ENCODE measurements at places on chromosomes 4 and X. TPM values are rescaled to one million over a fixed set of nuclear protein-coding genes. Genes with fewer than 3 reads are reported as not detected.
A peak's percentile ranks its signal among the peaks of the same experiment; 100 is the strongest.

- DNase-seq: peak; percentile 44
Observed at GRCh38 chr4:54063737-54064316, 578 bp downstream of the CHIC2 start.

DNA sequence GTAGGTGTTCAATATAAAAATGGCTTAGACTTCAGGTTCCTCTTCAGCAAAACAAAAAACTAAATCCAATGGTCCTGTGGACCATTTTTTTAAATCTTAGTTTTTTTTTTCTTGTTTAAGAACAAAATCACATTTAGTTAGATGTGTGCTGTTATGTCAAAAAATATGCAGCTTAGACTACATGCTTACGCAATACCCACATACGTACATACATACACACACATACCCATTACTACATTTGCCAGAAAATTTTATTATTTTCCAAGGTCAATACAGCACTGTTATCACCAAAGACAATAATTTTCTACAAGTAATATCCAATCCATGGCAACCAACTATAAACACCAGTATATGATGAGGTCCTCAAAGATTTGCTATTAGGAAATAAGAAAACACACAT is 144.1 kb downstream of the PDGFC start:
- DNase-seq: no peak

GRCh38 chr4:17577665-17578481 is 875 bp downstream of the LAP3 start:
- DNase-seq: peak; percentile 27

DNA sequence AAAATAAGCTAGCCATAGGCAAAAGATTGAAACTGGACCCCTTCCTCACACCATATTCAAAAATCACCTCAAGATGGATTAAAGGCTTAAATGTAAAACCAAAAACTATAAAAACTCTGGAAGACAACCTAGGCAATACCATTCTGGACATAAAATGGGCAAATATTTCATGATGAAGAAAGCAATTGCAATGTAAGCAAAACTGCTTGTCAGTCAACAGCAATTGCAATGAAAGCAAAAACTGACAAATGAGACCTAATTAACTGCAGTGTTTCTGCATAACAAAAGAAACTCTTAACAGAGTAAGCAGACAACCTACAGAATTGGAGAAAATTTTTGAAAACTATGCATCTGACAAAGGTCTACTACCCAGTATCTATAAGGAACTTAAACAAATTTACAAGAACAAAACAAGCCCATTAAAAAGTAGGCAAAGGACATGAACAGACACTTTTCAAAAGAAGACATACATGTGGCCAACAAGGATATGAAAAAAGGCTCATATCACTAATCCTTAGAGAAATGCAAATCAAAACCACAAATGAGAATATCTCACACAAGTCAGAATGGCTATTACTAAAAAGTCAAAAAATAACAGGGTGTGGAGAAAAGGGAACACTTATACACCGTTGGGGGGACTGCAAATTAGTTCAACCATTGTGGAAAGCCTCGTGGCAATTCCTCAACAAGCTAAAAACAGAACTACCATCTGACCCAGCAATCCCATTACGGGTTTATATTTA is 46.7 kb downstream of the CFAP299 start:
- DNase-seq: no peak

DNA sequence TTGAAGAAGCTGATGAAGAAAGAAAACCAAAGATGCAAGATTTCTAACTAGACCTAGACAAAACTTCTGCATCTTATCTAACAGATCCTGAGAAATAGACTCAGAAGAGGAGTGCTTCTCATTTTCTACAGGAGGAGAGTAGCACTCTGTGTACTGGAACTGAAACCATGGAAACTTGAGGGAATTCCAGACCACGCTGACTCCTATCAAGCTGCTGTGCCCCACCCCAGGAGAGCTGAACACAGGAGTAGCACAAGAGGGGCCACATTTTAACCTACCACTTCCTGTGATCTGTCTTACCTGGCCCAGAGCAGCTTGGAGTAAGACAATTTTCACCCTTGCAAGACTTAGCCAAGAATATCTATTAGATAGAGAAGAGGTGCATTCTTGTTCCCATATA is 248.9 kb downstream of the SCFD2 start:
- DNase-seq: no peak

DNA sequence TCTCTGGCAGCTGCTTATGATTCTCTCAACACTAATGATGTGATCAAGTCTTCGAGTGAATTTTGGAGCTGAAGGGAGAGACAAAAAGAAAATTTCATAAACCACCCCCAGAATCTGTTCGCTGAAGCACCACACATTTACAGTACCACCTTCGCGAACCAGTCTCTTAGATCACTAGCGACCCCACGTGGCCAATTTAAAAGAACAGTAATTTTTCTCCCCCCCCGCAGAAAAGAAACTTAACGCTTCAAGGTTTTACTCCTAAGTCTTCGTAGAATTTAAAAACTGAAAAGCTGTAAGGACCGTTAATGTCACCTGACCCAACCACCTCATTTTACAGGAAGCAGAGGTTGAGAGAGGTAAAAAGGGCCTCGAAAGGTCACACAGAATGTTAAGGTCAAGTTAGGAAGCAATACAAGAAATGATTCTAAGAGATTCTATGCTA is 187.5 kb downstream of the QDPR start:
- peak; percentile 39 for DNase-seq

- DNase-seq: peak; percentile 9
Observed at GRCh38 chr4:104815665-104816064, 321.0 kb upstream of the CXXC4 start.

DNA sequence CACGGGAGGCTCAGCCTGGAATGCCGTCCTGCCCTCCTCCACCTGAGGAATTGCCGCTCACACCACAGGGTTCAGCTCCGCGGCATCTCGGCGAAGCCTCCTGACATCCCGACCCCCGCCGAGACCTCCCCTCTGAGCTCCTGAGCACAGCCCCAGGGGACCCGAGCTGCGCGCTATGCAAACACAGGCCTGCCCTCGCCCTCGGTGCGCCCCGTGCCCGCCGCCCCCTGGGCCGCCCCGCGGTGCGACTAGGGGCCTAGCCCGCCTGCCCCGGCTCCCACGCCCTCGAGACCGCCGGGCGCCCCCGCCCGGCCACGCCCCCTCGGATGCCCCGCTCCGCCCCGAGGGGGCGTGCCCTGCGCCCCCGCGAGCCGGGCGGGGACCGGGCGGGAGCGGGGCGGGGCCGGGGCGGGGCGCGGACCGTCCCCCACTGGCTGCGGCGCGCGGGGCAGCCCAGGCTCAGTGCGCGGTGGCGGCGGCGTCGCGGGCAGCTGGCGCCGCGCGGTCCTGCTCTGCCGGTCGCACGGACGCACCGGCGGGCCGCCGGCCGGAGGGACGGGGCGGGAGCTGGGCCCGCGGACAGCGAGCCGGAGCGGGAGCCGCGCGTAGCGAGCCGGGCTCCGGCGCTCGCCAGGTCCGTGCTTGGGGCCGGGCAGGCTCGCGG is at the start of gene FGFR3:
TSS of gene FGFR3 (plus strand) at position 462 of the 664 bp plus-strand sequence. CDS start 642 bp downstream, outside the sequence.
- no peak for DNase-seq

DNA sequence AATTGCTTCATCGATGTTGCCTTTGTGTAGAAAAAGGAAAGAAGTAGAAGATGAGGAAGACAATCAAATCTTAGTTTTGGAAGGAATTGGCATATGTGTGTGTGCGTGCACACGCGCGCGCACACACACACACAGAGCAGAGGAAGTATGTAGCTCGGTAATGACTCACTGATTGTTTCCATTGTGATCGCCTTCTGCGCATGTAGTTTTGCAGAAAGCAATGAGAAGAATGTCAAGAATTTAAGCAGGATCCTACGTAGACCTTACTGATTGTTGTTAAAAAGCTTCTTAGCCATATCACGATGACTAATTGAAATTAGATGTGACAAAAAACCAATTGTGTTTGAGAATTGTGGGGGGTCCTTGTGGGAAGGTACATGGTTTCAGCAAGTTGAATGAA is 12.8 kb upstream of the LIMCH1 start:
- peak; percentile 98 for DNase-seq

DNA sequence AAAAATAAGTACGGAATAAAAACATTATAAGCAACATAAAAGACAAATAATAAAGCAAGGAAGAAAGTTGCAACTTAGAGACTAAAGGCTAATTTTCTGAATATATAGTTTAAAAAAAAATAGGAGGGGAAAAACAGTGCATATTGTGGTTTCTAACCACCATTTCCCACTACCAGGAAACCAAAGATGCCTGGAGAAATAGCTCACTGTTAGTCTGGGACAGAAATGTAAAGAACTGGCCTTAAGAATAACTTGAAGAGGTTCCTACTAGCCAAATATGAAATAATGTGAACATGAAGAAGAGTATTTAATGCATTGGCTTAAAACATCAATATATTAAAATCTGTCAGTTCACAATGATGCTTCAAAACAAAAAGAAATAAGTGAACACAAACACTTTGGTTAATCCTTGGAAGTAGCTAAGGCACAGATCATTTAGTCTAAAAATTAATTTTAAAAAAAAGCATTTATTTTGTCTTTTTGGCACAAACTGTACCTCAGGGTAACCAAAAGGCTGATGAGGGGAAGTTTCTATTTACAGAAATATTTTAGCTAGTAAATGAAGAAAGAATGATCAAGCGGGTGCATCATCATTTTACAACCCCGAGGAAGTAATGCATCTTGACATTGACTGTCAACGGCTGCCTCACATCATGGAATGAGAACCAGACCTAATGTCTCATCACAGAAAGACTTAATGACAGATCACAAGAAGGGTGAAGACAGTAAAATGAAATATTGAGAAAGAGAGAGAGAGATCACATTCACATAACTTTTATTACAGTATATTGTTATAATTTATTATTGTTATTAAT is 297.2 kb upstream of the LDB2 start:
- no peak for DNase-seq

Gene ETDB
- total RNA-seq: not detected

Gene STPG2
- total RNA-seq: not detected

Gene SLC7A11
- total RNA-seq: 12.6 TPM

Gene RAB41
- total RNA-seq: not detected
